ENCODE measurements at places on chromosomes 2 and 18.

- no peak for DNase-seq
These were observed 70.2 kb downstream of the LRRC30 start for GRCh38 chr18:7301094-7301493.

DNA sequence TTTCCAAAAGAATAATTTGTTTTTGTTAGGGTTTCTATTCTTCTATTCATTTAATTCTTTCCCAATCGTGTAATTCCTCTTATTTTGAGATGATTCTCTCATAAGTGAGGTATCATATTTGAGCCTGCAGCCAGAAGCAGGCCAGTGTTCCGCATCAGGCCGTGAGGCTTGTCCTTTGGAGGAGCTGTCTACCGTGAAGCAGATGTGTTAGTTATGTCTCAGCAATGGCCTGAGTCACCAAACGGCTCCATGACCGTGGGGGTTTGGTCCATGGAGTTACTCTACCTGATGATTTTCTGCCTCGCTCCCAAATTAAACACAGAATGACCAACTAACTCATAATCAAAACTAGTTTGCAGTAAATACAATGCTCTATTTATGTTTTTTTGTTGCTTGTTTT, 64.2 kb upstream of the TMEM87B start:
- no peak for DNase-seq

GRCh38 chr2:158716121-158716791, 78.9 kb upstream of the DAPL1 start:
- DNase-seq: no peak

DNA sequence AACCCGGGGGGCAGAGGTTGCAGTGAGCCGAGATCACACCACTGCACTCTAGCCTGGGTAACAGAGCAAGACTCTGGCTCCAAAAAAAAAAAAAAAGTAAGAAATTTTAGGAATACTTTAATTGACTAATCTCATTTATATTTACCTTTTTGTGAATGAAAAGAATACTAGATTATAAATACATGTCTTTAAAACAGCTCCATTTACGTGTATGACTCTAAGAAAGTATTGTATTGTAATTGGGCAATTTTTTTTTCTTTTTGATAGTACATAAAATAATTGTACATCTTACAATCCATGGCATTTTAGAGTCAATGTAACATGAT, 8.0 kb downstream of the IL36A start:
- DNase-seq: no peak

DNA sequence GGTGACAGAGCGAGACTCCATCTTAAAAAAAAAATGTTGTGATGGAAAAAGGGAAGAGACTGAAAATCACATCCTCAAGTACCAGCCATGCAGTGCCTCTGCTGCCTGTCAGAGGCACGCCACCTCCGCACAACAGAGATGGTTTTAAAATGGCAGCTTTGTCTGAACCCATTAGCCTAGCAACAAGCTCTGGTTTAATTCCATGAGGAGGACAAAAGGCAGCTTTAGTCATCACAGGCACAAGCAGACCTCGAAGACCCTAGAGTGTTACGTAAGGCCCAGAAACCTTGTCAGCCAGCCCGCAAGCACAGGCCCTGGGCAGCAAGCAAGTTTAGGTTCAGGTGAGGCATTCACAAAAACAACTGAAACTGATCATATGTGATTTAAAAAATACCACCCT, 10.4 kb downstream of the LCT start:
- no peak for DNase-seq

DNA sequence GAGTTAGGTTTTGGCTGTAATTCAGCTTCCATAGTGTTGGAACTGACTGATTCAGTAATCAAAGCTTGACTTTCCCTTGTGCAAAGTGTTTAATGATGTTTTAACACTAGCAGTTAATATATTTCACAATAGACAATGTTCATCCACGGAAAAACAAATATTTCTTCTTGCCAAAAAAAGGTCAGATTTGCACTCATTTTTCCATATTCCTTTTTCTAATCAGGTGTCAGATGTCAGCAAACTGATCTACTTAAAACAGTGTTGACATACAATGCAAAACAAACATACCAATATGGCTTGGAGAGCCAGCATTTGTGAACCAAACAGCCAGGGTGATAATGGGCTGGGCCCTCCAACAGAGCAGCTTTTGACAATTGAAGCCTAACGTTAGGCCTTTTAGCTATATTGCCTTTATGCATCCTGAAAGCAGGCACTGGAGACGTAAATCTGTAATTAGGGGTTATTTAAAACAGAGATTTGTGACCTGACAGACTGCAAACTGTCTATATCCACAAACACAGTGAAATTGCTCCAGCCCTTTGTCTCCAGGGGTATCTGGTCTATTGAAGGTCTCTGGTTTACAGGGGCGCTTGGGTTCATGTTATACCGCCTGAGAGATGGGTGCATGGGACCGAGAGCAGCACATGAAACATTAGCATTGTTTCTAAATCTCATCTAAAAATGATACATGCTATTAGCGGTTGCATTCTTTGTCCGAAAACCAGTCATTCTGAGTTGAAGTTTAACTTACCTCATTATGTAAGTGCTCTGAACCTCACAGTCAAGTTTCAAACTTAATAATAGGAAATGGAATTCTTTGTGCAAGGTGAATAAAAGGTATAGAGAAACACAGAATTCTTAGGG, 7.1 kb upstream of the CDCA7 start:
- DNase-seq: no peak

DNA sequence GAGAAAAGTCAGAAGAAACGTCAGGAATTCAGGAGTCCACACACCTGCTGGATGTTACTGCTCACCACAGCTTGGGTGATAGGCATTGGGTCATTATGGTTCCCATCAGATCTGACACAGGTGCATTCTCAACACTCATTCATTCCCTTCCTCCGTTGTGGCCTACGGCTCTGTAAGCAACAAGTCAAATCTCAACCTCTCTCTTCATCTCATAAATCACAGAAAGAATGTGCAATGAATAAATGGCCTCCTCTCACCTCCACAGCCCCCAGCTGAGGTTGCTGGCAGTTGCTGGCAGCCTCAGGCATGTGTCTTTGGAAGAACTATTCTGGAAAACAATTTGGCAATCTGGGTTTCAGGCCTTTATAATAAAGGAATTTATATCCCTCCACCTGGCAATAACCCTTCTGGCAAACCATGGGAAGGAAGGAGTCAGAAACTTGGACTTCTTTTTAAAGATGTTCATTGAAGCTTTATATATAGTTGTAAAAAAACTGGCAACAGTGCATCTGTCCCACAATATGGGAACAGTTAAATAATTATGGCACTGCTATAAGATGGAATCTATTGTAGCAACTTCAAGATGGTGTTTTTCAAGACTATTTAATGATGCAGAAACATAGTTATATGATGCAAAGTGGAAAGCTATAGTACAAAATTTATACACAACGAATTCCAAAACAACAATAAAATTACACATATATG, 175.4 kb downstream of the ANAPC1 start:
- no peak for DNase-seq

- DNase-seq: no peak
These were observed 127.6 kb upstream of the L3MBTL4 start for GRCh38 chr18:6542296-6542695.

DNA sequence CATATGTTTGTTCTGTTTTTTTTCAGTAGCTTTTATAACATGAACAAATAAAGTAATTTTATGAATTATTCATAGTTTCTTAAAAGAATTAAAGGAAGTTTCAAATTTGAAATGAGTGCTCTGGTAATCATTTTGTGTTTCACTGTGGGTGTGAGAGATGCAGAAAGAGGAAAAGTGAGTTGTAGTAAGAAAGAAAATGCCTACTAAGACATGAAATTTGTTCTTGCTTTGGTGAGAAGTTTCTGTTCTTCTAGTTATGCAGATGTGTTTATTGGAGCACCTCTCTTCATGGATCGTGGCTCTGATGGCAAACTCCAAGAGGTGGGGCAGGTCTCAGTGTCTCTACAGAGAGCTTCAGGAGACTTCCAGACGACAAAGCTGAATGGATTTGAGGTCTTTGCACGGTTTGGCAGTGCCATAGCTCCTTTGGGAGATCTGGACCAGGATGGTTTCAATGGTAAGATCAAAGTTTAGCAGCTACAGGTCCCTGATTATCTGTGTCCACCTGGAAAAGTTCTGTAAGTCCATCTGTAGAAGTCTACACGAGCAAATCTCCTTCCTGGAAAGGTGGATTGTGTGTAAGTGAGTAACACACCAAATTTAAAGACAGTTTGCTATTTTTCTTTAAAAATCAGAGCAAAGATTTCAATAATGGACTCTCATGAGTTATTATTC, 51.4 kb downstream of the ITGAV start:
- no peak for DNase-seq

DNA sequence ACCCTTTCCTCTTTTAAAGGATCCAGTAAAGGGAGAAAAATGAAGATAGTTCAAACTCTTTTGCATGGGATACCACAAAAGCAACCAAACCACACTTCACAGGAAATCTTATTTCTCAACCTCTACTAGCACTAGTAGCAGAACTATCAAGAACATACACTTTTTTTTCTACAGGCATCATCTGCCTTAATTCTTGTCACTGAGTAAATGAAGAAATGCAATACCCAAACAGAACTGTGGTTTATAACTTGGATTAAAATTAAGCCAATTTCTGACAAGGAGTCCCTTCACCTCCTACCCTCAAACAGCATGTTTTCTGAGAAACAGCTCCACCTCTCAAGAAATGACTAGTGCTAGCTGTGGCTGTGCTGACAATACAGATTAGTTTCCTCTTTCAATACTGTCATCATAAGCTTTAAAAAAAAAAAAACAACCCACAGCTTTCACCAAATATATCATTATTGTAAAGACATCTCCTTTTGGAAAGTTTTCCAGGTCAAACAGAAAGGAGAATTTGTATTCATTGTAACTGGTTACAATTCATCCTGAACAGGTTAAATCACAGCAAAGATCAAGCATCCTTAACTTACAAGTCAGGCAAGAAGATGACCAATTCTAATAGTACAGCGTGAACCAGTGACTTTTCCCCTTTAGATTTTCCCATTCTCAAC, 44.4 kb downstream of the PTPN2 start:
- peak; percentile 71 for DNase-seq

GRCh38 chr2:120929829-120930228, 194.2 kb downstream of the GLI2 start:
- no peak for DNase-seq

DNA sequence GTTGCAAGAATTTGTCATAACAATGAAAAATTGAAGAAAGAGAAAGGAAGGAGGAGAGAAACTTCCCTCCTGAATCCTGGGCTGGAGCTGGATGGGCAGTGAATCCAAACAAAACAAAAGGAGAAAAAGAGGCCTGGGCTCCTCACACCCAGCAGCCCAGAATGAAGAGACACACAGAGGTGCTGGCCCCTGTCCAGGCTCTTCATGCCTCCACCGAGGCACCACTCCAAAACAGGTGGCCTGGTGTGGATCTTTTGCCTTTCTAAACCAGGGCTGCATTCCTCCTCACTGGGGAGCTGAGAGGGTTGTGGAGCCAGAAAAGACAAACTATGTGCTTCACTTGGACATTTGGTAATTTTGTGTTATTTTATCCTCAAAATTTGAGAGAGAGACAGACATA, 76.0 kb downstream of the FAM124B start:
- no peak for DNase-seq

- no peak for DNase-seq
These were observed 43.9 kb upstream of the BCL11A start for GRCh38 chr2:60597346-60597745.

DNA sequence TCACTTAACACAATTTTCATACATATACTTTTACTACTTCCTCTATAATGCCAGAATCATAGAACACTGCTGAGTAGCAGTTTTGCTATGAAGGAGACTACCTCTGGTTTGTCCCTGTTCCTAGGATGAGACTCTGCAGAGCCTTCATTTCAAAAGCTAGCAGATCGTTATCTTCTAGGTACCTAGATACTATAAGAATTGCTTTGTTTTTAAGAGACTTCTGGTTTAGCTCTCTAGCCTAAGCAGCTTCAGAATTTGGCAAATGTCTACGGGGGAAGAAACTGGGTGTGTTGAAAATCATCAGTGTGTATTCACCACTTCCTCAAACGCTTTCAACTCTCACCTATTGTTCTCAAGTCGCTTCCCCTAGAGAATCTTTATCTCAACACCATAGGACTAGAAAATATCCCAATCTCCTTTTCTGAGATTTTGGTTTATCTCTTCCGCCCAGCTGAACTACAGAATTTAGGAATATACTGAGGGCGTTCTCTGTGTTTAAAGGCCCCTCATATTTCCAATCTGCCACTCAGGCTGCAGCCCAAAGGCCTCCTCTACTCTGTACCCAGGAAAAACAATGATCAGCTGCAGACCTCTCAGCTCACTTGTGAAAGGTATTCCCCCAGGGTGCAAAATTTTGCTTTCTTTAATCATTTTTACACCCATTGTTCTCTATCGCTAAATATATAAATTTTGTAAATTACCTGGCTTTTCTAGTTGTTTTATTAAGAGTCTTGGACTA, 28.7 kb downstream of the SMAD2 start:
- DNase-seq: peak; percentile 37

DNA sequence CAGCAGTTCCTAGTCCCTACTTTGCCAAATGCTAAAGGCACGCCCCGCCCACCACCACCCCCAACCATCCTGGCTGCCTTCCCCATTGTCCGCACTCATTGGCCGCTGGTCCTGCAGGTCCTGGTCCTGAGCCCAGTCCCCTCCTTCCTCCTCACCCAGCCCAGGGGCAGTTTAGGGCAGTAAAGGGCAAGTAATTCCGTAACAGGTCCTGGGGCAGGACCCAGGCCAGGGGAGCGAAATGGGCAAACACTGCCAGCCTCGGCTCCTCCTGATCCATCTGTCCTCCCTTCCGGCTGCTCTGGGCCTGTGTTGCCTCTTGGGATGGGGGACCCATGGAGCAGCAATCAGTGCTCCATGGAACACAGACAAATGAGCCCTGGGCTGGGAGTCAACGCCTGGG, 6.1 kb downstream of the ADCY3 start:
- DNase-seq: no peak

- DNase-seq: no peak
These were observed 53.9 kb downstream of the RTTN start for GRCh38 chr18:70151614-70152013.

DNA sequence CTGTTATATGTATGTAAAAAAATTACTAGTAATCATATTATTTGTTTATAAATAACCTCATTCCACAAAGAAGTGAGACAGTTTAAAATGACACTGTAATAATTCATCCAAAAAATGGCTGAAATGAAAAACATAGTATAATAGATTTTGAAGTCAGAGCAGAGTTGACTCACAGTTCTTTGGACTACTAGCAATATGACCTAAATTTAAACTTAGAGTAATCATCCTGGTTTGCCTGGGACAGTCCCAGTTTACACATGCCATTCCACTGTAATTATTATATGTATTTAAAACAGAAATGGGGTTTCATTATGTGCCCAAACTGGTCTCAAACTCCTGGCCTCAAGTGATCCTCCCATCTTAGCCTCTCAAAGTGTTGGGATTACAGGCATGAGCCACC, 48.3 kb downstream of the CCDC88A start:
- DNase-seq: no peak

Measured in CD14-positive monocyte (primary cell).